ENCODE measurements at places on chromosomes 6 and 20.

DNA sequence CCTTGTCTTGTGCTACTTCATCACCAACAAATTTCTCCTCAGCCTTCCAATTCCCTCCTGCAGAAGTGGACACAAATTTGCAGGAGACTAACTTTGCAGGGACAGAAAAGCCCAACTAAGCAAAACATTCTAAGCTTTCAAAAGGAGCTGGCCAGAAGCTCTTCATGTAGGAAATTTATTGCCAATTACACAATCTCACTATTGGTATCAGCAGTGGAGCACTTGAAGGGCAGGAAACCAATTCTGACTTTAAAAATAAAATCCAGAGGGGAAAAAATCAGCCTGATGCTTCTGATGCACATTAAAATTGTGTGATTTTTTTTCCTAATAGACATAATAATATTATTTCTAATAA lies 193.3 kb downstream of the LY86 start:
- no peak for DNase-seq

DNA sequence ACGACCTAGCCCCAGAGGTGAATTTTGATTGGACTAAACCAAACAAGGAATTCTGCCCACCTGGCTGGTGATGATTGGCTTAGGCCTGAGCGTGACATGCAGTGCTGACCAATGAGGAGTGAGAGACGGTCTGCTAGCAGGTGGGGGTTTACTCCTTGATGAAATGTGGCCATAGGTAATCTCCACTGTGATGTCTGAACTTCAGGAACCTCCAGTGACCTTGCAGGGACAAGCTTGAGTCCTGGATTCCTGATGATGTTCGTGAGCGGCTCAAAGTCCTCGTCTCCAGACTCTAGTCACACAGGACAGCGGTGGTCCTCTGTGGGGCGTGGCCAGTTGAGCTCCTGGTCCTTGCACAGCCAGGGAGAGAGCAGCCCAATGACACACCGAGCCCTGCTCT lies 8.4 kb downstream of the VSX1 start:
- DNase-seq: no peak

GRCh38 chr6:135067911-135068310 lies 13.3 kb upstream of the HBS1L start:
- no peak for DNase-seq

DNA sequence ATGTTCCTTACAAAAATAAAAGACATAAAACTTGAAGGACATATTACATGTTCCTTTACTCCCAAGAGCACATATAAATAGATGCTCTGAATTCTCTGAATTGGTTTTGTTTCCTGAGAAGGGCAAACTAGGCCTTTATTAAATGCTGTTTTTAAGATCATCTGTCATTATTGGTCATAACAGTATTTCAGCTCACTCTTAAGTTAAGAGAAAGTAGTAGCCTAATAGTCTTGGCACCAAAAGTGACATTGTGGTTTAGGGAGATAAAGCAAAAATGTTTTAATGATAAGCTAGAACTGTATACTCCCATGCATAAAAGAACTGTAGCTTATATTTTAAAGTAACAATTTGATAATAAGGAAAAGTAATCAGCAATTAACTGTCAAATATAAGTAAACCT lies 361.1 kb upstream of the PTCHD4 start:
- no peak for DNase-seq

- DNase-seq: no peak
Measured at GRCh38 chr6:20644667-20645370, 110.6 kb downstream of the CDKAL1 start.

- no peak for DNase-seq
Measured at GRCh38 chr20:5836569-5836968, 86.4 kb downstream of the SHLD1 start.

- no peak for DNase-seq
Measured at GRCh38 chr20:31570021-31570463, 35.0 kb upstream of the ID1 start.

DNA sequence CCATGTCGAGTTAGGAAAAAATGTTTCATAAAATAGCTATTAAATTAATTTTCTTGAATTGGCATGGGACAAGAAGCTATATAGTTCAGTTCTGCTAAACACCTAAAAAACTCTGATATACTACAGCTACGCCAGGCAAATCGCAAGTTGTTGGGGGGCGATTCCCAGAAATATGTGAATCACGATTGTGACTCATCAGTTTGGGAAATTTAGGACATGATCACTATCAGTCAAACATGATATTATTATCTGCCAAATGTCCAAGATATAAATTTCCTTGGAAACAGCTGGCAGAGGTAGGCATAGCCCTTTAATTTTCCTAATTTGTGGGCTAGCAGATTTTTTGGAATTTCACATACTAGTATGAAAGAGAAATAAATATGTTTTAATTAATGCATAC lies 123.6 kb downstream of the ATXN1 start:
- no peak for DNase-seq

DNA sequence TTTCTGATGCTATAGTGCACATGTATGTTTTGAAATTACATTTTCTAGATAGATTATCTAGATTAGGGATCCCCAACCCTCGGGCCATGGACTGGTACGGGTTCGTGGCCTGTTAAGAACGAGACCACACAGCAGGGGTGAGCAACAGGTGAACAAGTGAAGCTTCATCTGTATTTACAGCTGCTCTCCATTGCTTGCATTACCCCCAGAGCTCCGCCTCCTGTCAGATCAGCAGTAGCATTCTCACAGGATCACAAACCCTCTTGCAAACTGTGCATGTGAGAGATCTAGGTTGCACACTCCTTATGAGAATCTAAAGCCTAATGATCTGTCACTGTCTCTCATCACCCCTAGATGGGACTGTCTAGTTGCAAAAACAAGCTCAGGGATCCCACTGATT lies 10.4 kb downstream of the CEP57L1 start:
- no peak for DNase-seq

DNA sequence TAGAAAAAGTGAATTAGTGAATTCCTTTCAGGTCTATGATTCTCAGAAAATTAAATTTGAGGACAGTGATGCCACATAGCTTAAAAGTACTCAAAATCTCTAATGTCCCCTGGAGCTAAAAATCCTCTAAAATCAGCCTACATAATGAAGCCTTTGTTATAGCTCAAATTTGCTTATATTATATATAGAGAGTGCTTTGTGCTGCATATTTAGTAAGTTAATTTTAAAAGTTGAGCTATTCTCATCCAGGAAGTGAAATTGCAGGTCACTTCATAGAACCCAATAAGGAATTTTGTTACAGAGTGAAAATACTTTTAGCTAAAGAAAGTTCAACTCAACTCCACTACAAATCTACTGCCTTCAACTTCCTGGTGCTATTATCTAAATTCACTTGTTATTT lies 507.5 kb upstream of the MAP3K7 start:
- DNase-seq: no peak

- DNase-seq: no peak
Measured at GRCh38 chr6:26524722-26525370, 13.3 kb upstream of the HMGN4 start.

All from germinal center (tissue), 1 donor.